Stimulated activated CD4-positive, alpha-beta T cell treated with anti-CD3 and anti-CD28 coated beads, Interleukin-12 subunit alpha, Interleukin-12 subunit beta, amount 100 ng/mL, for 4 hours (primary cell): ENCODE measurements at places on chromosomes 5 and 9.

- DNase-seq = no peak
These were observed 34.4 kb downstream of the KIF2A start for GRCh38 chr5:62340392-62340791.

DNA sequence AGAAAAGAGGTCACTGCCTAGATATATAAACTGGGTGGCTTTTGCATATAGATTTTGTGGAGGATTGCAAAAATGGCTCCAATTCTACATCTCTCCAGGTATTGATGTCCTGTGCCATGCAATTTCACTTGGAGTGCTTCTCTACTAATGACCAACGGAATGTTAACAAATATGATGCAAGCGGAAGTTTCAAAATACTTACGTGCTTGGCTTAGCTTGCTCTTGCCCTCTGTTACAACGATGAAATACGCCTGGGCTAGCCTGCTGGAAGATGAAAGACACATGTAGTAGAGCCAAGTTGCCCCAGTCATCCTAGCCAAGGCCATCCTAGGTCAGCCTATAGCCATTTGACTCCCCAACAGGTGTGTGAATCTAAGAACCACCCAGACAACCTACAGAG is 3.6 kb upstream of the POC5 start:
- no peak for DNase-seq

- no peak for DNase-seq
These were observed 29.2 kb downstream of the HSPA4 start for GRCh38 chr5:133081036-133081435.

GRCh38 chr5:51679286-51679685 is 296.0 kb downstream of the ISL1 start:
- DNase-seq = no peak

GRCh38 chr5:6847870-6848269 is 134.6 kb downstream of the TENT4A start:
- no peak for DNase-seq

DNA sequence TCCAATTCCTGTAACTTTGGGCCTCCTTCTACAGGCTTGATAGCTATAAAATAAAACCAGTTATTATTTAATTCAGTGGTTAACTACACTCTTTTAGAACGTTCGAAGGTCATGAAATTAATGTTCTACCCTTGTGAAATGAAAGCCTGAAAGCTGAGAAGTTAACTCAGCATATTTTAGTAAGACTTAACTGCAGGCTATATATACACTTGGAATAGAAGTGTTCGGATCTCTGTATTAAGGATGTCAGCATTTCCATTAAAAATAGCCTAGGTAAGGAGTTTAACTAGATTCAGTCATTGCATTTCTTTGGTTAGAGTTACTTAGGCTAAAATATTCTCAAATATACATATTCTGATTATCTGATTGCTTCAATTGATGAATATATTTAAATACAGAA is 229.2 kb downstream of the MRPS30 start:
- no peak for DNase-seq

DNA sequence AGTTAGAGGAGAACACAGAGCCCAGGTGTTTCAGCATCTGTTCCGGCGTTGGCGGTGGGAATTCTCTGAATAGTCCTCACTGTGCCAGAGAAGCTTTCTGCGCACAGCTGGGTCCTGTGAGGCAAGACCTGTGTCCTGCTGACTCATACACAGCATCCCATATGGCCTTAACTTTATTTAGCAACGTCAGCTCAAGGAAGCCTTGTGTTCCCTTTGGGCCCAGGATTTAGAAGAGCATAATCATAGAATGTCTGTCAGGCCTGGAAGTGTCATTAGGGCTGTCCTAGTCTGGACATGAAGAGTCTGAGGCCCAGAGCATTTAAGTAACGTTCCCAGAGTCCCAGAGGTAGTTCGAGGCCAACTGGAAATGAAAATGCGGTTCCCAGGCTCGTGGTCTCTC is 188.6 kb upstream of the DMRT1 start:
- DNase-seq = no peak

DNA sequence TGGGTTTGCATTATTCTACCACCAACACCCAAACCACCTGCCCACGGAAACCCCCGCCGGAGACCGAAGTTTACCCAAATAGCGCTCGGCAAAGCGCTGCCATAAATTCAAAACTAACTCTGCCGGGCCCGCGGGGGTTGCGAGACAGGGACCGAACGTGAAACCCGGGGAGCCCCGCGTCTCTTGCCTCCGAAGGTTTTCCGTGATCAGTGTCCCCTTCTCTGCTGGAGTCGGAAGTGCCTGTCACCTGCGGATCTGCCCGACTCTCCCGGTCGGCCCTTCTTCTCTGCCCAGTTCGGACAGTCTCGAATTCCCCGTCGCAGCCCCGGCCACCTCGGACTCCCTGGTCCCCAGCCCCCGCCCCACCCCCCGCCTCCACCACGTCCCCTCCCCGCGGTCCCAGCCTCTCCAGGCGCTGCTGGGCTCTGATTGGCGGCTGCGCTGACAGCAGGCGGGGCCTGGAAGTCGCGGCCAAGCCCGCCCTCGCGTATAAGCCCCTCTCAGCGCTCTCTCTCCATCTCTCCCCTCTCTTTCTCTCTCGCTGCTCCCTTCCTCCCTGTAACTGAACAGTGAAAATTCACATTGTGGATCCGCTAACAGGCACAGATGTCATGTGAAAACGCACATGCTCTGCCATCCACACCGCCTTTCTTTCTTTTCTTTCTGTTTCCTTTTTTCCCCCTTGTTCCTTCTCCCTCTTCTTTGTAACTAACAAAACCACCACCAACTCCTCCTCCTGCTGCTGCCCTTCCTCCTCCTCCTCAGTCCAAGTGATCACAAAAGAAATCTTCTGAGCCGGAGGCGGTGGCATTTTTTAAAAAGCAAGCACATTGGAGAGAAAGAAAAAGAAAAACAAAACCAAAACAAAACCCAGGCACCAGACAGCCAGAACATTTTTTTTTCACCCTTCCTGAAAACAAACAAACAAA is at the start of gene RORB:
Gene RORB (plus strand): TSS at position 517 of the 929 bp plus-strand sequence. CDS start 642 bp downstream, outside the sequence.
- DNase-seq = peak; percentile 22

DNA sequence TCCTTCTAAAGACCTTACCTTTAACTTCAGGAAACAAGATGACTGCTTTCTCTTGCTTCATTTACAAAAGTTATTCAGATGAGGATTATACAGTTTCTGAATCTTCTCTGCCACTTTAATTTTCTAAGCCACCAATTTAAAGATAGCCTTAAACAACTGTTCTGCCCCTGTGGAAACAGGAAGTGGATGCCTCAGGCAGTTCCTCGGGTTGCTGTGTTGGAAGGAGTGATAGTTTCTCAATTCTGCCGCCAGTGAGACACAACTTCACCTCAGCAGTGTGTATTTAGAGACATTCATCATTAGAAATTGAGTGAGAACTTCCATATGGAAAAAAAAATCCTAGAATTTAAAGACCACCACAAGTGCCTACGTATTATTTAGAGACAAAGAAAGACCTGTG is 475.1 kb upstream of the WWC1 start:
- DNase-seq = no peak

GRCh38 chr5:139651043-139651834 is 3.1 kb downstream of the CXXC5 start:
- DNase-seq = no peak

DNA sequence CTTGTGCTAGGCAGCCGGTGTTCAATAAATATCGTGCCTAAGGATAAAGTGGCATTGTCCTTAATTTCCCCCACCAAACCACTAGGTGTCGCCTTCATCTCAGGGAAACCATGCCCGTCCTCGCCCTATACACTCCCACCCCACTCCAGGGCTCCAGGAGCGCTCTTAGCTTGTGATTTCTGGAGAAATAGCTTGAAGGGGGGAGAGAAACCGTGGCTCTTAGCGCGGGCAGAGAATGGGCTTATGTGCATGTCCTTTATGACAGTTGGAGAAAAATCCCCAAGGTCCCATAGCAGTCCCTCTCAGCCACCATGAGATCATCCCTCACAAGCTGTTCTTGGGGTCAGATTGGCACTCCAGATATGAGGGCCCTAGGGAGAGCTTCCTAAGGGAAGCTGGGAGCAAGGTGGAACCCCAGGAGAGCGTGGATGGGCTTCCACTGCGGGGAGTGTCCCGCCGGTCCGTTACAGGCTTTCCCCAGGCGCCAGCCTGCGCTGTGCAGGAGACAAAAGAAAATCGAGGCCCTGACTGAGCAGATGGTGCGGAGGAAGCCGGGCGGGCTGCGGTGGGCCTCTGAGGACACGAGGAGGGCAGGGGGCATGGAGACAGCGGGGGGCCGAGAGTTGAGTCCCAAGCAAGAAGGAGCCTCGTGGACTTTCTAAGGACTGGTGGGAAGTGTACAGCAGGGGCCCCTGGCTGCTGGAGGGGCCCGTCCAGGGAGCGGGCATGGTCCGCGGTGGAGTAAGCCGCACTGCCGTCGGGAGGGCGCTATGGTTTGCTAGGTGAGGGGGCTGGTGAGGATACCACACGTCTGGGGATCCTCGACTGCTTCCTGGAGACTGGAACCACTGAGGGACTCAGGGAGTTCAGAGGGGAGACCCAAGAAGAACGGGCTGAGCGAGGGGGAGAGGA is 750 bp upstream of the NPR2 start:
- DNase-seq = peak; percentile 37

DNA sequence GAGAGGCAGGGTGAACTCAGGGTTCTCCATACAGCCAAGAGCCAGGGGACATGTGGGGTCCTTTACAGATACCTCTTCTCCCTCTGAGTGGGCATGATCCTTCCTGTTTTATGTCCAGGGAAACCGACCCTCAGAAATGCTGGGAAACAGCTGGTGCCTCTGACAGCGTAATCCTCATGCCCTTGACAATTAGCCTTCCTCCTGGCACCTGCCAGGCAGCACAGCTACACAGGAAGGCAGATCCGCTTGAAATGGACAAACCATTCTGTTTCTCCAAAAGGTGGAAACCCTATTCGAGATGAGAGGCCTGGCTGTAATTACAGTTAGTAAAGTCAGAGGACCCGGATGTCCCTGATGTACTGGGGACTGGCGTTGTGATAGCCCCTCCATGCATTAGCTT is 7.2 kb downstream of the ERGIC1 start:
- DNase-seq = no peak

DNA sequence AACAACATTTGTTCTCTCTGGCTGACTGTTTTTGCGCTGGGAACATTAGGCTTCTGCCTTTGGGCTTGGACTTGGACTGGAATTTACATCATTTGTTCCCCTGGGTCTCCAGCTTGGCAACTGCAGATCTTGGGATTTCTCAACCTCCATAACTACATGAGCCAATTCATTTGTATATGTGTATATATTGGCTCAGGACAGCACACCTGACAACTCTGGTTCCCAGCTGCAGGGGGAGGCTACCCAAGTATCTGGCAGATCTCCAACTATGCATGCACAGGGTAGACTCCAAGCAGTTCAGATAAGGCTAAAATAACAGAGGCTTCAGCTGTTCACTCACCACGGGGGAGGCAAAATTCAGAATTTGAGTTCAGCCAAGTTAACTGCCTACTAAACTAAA is 31.6 kb upstream of the F2RL1 start:
- no peak for DNase-seq

DNA sequence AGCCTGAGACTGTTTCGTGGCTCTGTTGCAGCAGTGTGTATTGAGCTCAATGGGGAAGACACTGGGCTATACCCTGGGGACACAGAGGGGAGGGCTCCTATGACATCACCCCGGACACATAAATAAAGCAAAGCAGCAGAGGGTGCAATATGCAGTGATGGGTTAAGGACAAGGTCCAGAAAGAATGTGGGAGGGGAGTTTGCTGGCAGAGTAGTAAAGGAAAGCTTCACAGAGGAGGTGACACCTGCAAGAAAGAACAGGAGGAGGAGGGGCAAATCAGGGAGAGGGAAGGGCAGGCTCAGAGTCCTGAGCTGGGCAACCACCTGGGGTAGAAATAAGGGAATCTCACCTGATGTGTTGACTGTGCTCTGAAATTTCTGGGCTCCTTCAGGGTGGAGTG is 35.3 kb upstream of the CDKN2AIPNL start:
- no peak for DNase-seq

- DNase-seq = no peak
These were observed 216 bp downstream of the ZMYND19 start for GRCh38 chr9:137590123-137590468.

GRCh38 chr9:114001794-114002261 is 76.3 kb downstream of the AMBP start:
- no peak for DNase-seq

GRCh38 chr5:180642779-180643178 is 6.6 kb downstream of the FLT4 start:
- DNase-seq = no peak

DNA sequence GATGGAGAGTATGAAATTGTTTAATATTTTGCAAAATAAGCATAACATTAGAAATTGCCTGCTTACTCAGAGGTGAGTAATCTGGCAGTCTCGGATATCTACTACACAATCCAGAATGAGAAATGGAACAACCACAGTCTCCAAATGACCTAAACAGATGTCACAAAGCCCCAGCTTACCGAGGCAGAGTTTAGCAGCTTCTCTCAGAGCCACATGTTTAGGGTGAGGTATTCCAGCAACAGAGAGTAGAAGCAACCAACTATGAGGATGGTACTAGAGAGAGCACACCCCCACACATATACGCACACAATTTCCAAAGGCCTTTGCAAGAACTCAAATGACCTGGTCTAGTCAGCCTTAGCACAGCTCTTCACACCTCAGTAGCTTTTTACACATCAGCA is 122.7 kb upstream of the LPAR1 start:
- DNase-seq = no peak

DNA sequence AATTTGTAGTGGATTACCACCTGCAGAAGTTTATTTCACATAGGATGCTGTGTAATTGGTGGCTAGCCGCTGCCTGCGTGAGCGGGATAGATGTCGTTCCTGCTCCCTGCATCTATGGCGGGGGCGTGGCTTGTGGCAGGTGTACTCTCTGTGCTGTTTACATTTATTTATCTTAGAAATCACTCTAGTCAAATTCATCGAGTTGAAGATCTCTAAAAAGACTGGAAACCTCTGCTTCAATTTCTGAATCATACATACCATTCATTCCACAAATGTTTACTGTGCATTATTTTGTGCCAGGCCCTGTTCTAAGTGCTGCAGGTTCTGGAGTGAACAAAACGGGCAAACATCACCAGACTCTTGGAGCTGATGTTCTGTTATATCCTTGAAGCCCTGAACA is 11.9 kb downstream of the ROPN1L start:
- no peak for DNase-seq

DNA sequence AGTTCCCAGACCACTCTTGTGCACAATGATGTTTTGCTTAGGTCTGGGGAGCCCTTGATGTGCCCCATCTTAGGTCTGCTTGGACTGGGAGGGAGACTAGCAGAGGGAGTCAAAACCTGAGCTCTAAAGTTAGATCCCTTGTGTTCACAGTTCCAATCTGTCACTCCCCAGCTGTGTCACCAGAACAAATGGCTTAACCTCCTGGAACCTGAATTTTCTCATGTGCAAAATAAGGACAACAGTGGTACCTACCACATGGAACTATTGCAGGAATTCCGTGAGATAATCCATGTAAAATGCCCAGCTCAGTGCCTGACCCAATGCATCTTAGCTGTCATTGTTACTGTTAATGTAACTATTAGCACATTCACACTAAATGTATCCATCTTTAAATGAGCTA is 45.5 kb downstream of the GALNT10 start:
- no peak for DNase-seq

GRCh38 chr9:102740578-102740977 is 254.6 kb upstream of the CYLC2 start:
- DNase-seq = no peak

- DNase-seq = no peak
These were observed 471.1 kb upstream of the WWC1 start for GRCh38 chr5:167820101-167820990.

GRCh38 chr5:10788358-10788757 is 27.3 kb upstream of the DAP start:
- no peak for DNase-seq

GRCh38 chr9:91156451-91157234 is 205.1 kb downstream of the AUH start:
- no peak for DNase-seq

- DNase-seq = no peak
These were observed 183.6 kb downstream of the EFNA5 start for GRCh38 chr5:107487056-107487542.

GRCh38 chr5:9362600-9362999 is 183.3 kb downstream of the SEMA5A start:
- no peak for DNase-seq
